HepG2 (cell line): ENCODE measurements at places on chromosomes 7 and 10. TPM values are rescaled to one million over a fixed set of nuclear protein-coding genes. Genes with fewer than 3 reads are reported as not detected.

AKR1C4 gene
- polyA plus RNA-seq, result 1.3 and 1.6 TPM in 2 replicates

CPXM2 gene
- polyA plus RNA-seq, result 0.03 and 0.07 TPM in 2 replicates

GRCh38 chr10:115028419-115028818 lies 64.7 kb upstream of the ATRNL1 start:
- no peak for DNase-seq

- DNase-seq, result no peak
Measured at GRCh38 chr7:138796038-138796615, 1.7 kb upstream of the TMEM213 start.

DNA sequence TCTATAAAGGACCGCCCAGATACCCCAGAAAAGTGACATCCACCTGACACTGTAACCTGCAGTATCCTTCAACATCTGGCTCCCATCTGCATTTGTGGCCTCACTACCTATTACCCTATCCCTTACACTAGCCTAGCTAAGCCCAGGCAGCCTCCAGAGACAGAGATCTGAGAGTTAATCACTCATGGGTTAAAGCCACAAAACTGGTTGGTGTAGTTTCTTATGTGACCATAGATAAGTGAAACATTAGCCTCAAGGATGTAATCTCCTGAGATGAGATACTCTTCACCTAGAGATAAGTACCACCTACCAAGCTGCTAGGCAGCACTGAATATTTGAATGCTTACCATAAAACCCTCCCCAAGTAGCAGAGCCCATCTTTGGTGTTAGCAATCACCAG lies 35.4 kb downstream of the CTTNBP2 start:
- DNase-seq, result no peak

DNA sequence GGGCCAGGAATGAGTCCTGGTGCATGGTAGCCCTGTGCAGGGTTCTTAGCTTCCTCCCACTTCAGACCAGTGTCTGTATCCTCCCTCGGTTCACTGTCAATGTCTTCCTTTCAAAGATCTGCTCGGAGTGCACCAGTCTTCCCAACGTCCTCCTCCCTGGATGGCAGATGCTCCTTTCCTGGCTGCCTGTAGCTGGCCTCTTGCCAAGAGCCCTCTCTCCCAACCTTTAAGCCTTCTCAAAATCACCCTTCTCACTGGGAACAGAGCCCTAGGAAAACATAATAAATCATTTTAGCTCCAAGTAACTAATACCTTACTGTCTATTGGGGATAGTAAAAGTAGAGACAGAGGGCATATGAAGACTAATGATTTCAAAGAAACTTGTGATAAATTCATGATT lies 490.6 kb downstream of the CCSER2 start:
- DNase-seq, result no peak

GRCh38 chr10:128723631-128724205 lies 597.5 kb upstream of the MKI67 start:
- DNase-seq, result no peak

EPO gene
- polyA plus RNA-seq, result 25.7 and 26.2 TPM in 2 replicates

- DNase-seq, result no peak
Measured at GRCh38 chr7:75625868-75626267, 112.9 kb downstream of the HIP1 start.

DNA sequence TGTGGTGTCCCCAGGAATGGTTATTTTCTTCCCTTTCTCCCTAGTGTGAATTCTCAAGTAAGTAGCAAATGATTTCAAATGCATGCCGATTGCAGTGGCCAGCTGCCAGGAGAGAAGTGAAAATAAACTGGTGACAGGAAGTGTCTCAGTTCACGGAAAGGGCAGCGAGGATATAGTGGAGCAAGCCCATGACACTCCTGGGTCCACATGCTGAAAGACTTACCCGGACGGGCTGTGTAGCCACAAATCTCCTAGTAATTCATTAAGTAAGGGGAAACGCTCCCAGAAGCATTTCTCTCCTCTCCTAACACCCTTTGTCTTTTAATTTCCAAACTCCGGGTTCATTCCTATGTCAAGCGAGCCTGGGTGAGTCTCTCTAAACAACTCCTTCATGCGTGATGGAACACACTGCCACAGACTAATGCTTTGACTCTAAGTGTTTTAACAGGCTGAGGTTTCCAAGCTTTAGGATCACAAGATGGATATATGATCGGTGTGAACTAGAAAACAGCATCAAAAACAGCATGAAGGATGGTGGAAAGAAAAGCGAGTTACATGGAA lies 125.6 kb downstream of the CYP26A1 start:
- peak; percentile 22 for DNase-seq

ASB10 gene
- not detected in 2 replicates for polyA plus RNA-seq

DNA sequence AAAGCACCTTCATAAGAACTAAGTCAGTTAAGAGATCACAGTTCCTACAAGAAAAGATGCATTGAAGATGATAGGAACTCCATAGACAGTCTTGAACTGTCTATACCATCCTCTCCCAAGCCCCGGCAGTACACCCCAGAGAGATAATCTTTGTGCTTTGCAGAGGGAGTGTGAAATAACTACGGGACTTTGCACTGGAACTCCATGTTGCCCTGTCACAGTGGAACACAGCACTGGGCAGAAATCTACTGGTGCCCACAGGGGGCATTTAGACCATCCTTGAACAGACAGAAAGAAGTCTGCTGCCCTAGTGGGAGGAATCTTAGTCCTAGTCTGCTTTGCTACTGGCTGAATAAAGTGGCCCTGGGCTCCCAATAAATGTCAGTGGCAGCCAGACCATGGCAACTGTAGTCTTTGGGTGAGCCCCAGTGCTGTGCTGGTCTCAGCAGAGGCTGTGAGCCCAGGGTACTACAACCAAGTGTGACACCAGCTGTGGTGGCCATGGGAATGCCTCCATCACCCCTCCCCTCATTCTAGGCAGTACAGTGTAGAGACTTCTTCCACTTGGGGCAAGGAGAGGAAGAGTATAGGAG lies 107.7 kb upstream of the TMEM168 start:
- peak; percentile 42 for DNase-seq

GRCh38 chr10:8041992-8042720 lies 12.3 kb upstream of the GATA3 start:
- DNase-seq, result no peak

- no peak for DNase-seq
Measured at GRCh38 chr10:80463868-80464267, 9.8 kb downstream of the TSPAN14 start.

DNA sequence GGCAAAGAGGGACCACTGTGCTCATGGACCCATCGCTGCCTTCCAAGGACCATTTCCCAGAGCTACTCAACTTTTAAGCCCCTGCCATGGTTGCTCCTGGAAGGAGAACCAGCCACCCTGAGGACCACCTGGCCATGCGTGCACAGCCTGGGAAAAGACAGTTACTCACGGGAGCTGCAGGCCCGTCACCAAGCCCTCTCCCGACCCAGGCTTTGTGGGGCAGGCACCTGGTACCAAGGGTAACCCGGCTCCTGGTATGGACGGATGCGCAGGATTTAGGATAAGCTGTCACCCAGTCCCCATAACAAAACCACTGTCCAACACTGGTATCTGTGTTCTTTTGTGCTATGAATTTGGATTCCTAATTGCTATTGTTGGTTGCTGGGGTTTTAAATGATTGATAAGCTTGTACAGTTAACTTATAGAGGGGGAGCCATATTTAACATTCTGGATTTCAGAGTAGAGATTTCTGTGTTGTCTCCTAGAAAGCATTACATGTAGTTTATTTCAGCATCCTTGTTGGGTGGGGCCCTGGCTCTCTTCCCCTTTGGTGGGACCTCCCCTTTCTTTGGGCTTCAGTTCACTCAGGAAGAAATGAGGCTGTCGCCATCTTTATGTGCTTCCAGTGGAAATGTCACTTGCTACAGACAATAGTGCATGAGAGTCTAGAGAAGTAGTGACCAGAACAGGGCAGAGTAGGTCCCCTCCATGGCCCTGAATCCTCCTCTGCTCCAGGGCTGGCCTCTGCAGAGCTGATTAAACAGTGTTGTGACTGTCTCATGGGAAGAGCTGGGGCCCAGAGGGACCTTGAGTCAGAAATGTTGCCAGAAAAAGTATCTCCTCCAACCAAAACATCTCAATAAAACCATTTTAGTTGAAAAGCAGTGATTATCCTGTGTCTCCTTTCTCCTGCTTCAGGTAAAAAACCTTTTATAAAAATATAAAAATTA lies 19.4 kb downstream of the LAT2 start:
- DNase-seq, result no peak

DNA sequence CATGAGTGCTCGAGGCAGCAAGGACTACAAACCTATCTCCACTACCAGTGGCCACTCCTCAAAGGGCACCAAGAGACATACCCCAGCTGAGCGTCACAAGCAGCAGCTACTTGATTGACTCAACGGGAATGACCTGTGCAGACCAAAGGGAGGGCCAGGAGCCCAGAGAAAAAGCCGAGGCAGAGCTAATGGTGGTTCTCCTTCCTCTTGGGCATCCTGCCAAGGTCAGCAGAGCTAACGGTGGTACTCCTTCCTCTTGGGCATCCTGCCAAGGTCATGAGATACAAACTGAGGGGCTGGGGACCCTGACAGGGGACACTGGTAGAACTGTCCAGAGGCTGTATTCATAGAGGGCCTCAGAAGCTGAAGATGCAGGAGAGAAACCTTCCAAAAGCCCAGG lies 60.4 kb downstream of the FAM53B start:
- no peak for DNase-seq

ATAD1 gene
- 13.2 and 14.9 TPM in 2 replicates for polyA plus RNA-seq

DNA sequence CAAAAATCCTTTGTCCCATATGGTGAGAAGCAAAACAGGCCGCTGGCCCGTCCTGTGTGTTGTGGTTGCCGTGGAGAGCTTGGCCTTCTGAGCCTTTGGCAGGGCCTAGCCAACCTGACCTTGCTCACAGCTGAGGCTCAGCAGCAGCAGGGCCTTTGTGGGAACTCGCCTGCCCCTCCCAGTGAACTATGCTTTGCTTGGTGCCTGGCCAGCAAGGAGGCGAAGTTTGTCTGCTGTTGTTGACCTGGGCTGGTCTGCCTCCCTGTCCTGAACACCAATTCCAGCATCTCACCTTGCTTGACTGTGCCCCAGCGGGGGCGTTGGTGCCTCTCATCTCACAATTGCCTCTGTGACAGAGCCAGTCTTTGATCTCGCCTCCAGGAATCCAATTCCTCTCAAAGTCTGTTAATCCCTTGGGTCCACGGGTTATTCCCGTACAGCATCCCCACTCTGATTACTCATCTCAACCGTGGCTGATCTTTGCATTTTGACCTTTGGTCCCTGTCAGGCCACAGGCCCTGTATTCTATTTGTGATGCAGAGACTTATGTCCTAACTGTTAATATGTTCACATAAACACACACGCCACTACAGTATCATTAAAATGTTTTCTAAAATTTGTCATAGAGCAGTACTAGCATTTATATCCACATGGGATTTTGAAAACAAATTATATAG lies 22.6 kb downstream of the EPDR1 start:
- peak; percentile 100 for DNase-seq
